ENCODE measurements at places on chromosomes 16 and 17. TPM values are rescaled to one million over a fixed set of nuclear protein-coding genes. Genes with fewer than 3 reads are reported as not detected.
A peak's percentile ranks its signal among the peaks of the same experiment; 100 is the strongest.

- DNase-seq = no peak
These were observed 19.0 kb downstream of the ABCC12 start for GRCh38 chr16:48136547-48137360.

DNA sequence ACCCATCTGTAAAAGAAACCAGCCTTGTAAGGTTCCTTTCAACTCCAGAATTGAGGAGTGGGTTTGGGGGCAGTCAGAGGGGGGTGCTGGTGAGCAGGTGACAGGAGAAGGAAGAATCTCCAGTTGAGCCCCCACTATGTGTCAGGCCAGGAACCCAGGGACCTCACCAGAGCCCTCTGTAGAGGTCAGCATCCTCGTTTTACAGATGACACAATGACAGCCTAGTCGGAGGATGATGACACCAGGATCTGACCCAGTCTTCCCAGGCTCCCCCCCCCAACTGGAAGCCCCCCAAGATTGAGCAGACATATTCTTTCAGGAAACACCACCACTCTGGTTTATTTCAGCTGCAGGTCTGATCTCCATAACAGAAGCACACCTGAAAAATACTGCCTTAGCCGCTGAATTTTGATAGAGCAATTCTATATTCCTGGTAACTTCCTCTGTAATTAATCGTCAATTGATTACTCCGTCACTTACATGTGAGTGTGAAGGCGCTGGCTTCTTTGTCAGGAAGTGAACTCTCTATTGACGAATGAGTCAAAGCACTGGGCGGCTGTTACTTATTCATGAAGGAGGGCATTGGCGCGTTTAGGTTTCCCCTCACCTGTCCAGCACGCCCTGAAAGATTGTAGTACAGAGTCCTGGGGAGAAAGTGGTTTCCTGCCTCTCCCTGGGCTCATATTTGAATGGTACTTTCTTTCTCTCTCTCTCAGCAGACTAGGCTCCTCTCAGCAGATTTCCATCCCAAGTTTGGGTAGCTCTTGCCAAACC, 21.2 kb downstream of the SOCS3 start:
- no peak for DNase-seq

DNA sequence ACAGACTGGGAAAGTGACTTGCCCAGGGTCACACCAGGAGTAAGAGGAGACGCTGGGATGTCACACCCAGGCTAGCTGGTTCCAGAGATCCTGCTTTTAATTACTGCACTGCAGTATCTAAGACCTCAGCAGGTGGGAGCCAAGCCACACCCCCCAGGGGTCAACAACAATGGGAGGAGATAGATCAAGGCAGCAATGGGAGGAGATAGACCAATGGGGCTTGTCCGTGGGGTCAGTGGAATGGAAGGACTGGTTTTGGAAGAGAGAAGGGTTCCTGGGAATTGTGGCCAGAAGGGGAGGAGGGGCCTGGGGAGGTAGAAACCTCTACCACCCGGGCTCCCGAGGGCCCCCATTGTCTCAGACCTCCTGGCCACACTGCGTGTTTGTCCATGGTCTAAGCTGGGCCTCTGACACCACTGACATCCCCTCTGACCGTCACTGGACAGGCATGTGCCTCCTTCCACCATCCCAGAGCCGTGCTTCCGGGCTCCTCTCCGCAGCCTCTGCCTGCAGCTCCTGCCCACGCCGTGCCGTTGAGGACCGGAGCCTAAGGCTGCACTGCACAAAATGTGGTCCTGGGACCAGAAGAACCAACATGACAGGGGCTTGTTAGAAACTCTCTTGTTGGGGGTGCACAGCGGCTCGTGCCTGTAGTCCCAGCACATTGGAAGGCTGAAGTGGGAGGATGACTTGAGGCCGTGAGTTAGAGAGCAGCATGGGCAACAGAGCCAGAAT, 69.8 kb upstream of the RPH3AL start:
- DNase-seq = no peak

DNA sequence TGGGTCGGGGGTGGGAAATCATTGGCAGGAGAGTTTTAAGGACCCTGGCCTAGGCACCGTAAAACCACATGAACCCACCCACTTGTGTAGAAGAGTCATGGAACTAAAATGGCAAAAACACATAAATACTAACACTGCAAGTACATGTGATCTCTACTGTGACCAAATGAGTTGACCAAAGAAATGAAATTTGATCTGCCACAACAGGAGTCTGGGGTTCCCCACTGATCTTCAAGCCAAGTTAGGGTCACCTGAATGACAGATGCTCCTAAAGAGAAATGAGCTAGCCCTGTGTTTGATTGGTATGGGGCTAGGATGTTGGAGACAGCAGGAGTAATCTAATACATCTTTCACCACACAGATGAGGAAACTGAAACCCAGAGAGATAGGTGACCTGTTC, 21.5 kb upstream of the SKAP1 start:
- no peak for DNase-seq

DNA sequence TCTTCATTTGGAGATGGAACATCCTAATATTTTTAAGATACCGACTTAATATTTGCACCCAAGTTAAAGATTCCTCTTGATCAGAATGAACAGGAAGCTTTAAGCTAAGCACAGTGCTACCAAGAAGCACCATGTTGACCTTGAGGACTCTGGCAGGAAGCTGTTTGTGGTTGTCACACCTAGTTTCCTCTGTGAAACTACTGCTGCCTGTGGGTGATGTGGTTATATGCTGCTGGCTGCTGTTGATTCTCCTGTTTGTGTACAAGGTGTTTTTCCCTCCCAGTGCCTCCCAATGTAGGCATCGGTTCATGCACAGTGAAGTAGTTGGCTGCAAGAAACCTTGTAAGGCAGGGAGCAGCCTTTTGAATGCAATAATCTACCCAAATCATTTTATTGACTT, 23.4 kb downstream of the RBL2 start:
- DNase-seq = no peak

DNA sequence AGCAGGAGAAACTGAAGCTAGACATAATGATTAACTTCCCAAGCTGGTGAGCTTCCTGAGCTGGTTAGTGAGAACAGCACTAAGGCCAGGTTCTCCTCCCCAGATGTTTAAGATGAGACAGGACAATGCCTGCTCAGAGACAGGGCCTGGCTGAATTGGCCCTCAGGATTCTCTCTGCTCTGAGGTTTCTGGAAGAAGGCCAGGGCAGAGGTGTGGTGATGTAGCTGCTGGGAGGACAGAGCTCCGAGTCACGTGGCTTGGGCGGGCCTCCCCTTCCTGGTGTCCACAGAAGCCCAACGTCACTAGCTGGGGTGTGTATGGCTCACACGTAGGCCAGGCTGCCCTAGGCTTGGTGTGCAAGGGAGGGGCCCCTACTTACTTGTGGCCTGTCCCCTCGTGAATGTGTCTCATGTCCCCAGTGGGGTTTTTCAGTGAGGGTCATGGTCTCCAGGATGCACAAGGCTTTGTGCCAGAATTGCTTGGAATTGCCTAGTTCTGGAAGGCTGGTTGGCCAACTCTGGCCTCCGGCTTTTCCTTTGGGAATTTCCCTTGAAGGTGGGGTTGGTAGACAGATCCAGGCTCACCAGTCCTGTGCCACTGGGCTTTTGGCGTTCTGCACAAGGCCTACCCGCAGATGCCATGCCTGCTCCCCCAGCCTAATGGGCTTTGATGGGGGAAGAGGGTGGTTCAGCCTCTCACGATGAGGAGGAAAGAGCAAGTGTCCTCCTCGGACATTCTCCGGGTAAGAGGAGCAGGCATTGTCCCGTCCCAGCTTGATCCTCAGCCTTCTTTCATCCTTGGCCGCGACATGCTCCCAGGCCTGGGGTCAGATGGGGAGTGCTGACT, 3.4 kb downstream of the NOD2 start:
- DNase-seq = peak; percentile 56

DNA sequence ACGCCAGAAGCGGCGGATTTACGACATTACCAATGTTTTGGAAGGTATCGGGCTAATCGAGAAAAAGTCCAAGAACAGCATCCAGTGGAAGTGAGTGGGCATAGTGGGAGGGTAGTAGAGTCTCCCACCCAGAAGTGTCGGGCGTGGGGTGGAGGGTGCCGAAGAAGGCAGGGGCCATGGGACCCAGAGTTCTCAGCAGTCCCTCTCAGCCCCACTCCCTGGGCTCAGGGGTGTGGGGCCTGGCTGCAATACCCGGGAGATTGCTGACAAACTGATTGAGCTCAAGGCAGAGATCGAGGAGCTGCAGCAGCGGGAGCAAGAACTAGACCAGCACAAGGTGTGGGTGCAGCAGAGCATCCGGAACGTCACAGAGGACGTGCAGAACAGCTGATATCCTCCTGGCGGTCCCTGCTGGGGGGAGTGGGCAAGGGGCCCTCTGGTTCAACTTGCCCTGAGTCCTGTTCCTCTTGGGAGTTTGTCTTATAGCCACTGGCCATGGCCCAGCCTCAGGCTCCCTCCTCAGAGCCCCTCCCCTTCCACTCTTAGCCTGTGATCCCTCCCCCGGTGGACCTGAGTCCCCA, 916 bp downstream of the E2F4 start:
- DNase-seq = no peak

DNA sequence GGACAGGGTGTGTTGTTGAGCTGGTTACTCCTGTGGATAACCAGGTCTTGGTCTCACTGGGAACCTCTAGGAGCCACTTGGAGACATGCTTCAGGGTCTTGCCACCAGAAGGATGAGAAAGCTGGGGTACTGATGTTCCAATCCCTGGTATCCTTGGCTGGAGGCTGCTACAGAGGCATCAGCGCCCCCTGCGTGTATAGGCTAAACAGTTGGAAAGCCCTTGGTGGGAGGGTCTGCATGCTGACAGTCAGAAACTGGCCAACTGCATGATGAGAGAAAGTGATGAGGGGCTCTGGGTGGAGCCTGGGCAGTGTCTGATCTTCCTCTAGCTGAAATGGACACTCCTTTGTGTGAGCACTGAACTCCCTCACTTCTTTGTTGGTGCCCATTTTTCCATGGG, 536.9 kb downstream of the XYLT1 start:
- no peak for DNase-seq

- no peak for DNase-seq
These were observed 332.7 kb upstream of the HSBP1 start for GRCh38 chr16:83475108-83475507.

The PABPN1L gene
- not detected for total RNA-seq

The CNTD1 gene
- 0.18 TPM for total RNA-seq

The SLFN14 gene
- not detected for total RNA-seq

The SLC16A11 gene
- not detected for total RNA-seq

All from SJSA1 (cell line).